Activated CD4-positive, alpha-beta T cell treated with anti-CD3 and anti-CD28 coated beads, Interleukin-2, amount 50 U/mL, for 4 hours (primary cell): ENCODE measurements at places on chromosomes 16 and 17.
A peak's percentile ranks its signal among the peaks of the same experiment; 100 is the strongest.

GRCh38 chr17:65474660-65475059 is 86.8 kb downstream of the AXIN2 start:
- DNase-seq = no peak

DNA sequence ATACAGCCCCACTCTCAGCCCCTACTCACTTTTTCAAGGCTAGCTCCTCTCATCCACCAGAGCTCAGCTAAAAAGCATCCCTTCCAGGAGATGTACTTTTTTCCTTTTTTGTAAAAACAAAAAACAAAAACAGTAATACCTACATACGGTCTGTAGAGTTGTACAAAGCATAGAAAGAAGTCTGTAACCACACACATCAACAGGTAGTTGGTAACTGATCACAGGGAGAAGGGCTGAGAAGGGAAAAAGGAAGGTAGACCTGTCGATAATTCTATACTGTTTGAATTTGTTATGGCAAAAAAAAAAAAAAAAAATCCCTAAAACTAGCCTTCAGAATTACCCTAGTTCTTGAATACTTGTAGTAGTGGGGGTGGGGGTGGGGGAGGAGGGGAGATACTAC is 874 bp downstream of the SLC25A19 start:
- DNase-seq = no peak

DNA sequence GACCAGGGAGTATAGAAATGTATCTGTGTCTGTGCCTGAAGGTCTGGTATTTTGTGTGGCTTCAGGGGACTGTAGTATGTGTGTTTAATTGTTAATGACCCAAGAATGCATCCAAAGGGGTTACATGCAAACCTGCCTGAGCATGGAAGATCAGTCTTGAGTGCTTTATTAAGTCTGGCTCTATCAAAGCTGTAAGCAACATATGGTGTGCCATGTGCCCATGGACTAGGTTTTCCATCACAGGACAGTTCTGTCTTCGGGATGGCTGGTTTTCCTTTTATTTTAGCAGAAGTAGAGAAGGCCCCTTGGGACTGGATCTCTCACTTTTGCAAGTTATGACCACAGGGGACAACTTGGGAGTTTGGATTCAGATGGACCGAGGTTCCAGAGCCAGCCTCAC is 18.2 kb downstream of the RBFOX1 start:
- DNase-seq = no peak

DNA sequence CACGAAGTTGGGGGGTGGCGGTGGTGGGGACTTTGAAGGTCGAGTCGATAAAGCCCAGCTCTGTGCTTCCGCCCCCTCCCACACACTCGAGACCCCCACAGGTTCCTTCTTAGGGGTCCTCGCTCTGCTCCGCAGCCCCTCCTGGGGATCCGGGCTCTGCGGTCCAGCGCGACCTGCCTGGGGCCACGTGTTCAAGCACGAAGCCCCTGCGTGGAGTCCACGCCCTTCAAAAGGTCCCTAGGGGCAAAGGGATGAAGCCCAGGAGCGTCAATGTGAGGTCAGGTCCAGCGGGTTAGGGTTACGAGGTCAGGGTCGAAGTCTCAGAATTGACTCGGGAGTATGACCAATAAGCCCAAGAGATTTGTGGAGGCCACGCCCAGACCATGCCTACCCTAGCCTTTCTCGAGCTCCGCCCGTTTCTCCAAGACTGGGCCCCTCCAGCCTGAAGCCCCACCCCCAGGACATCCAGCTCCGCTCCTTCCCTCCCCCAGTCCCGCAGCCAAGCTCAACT is 786 bp upstream of the CACNA1G start:
- DNase-seq = no peak

DNA sequence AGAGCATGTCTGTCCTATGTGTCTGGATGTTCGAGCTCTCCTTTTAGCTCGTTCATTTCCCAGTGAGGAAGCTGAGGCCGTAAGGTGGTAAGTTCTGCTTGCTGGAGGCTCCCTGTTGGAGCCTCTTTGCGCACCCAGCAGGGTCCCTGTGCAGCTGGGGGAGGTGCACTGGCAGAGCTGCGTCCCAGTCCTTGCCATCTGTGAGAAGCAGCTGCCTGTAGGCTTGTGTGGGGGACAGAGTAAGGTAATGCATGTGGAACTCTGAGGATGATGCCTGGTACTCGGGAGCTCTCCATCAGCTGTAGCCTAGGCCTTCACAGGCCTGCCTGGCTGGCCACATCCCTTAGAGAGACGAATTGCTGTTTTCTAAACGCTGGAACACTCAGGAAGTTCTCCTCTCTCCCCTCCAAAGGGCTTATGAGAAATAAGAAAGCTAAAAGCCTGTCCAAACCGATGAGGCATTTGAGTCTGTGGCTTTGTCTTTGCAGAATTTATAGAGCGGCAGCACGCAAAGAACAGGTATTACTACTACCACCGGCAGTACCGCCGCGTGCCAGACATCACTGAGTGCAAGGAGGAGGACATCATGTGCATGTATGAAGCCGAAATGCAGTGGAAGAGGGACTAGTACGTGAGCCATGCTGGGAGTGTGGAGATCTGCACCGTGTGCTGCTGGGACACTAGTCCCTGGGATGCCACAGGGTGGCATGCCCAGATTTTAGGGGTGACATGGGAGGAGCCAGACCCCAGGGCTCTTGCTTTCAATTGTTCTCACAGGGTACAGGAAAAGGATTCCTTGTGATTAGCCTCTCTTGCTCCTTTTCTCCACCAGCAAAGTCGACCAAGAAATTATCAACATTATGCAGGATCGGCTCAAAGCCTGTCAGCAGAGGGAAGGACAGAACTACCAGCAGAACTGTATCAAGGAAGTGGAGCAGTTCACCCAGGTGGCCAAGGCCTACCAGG is 1.6 kb downstream of the NDUFB10 start:
- DNase-seq = no peak

DNA sequence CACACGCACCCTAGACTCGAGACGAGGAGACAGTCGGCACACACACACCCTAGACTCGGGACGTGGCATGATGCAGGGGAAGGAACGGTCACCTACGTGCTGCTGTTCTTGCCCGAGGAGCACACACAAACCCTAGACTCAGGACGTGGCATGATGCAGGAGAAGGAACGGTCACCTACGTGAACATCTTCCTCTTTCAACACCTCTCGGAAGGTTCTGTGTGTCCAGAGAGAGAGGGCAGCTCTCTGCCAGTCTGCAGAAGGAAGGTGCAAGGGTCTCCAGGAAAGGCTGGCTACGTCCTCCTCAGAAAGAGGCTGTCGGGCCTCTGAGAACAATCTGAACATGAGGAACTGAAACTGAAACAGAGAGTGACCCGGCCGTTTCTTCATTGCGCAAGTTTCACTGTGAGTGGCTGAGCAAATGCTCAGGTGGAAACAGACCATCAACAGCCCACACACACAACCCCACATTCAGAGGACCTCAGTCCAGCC is 43.4 kb downstream of the ZNF276 start:
- no peak for DNase-seq

DNA sequence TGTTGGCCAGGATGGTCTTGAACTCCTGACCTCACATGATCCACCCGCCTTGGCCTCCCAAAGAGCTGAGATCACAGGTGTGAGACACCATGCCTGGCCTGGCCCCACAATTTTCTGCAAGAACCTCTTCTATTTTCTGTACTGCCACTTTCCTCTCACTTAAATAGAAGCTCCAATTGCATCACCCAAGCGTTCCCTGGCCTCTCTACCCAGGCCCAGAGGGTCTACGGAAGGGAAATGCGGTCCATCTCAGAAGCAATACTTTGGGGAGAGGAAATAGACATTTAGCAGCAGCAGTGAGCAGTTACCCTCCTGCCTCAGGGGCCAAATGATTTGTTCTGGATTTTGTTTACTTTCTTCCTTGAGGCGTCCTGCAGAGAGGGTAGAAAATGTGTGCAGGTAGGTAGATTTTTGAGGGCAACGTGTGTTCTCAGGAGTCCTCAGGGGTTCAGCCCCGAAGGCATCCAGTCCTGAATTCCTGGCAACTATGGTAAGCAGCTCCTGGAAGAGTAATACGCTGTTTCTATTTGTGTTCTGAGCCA is 11.0 kb downstream of the SLC6A4 start:
- DNase-seq = no peak

DNA sequence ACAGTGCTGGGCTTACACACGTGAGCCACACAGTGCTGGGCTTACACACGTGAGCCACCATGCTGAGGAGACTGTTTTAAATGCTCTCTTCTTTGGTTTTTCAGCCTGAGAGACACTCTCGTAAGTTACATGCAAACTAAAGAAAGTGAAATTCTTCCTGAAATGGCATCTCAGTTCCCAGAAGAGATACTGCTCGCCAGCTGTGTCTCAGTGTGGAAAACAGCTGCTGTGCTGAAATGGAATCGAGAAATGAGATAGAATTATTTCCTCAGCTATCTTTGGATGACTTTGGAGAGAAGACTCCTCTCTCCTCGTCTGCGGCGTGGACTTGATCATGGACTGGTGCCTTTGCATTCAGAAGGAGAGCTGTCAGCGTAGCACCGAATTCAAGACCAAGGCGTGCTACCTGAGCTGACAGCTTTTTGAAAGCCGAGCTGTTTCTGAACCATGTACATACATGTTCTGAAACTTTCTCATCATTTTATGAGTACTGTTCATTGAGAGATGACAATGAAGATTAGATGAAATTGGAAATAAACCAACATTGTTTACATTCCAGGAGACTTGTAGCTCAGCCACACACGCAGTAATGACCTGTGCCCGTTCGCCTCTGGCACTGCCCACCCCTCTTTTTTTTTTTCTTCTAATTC is 21.6 kb upstream of the ENDOV start:
- DNase-seq = no peak

DNA sequence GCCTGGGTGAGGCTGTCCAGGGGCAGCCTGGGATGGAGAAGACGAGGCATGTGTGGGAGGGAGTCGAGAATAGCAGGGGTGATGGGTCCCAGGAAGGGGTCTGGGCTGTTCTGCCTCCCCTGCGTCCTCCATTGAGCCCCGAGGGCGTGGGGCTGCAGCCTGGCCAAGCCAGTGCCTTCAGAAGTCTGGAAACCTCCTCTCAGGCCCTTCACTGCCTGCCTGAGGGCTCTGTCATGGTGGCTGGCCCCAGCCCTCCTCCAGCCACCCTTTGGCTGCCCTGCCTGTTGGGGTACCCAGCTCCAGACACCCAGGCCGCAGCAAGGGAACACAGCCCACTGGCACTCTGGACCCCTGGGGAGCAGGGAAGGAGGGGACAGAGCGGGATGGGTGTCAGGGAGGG is 27.6 kb downstream of the ENGASE start:
- DNase-seq = no peak

DNA sequence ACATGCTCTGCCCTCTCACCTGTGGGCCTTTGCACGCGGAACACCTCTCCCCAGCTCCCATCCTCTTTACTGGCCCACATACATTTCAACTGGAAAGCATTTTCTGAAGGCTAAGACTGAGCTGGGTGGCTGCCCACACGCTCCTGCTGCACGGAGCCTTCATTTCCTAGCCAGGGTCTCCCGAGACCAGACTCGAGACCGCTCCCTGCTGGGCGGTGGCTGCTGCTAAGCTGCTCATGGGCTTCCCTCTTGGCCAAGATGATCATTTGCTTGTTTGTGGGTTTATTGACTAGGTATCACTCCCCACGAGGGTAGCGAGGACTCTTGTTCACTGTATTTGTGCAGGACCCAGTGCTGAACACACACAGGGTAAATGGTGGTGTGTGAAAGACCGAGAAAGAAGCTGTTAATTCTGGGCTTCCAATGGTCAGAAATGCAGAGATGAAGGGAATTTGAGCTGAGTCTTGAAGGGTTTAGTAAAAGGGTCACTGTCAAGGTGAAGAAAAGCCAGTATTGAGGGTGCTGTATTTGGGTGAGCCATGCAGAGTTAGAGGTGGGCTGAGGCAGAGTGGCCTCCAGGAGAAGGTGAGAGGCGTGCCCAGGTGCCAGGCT is 907 bp downstream of the TRAPPC2L start:
- DNase-seq = peak; percentile 76

- DNase-seq = no peak
Observed at GRCh38 chr17:62701706-62702085, 74.2 kb downstream of the MRC2 start.

- no peak for DNase-seq
Observed at GRCh38 chr16:69201291-69201690, 14.3 kb downstream of the SNTB2 start.

DNA sequence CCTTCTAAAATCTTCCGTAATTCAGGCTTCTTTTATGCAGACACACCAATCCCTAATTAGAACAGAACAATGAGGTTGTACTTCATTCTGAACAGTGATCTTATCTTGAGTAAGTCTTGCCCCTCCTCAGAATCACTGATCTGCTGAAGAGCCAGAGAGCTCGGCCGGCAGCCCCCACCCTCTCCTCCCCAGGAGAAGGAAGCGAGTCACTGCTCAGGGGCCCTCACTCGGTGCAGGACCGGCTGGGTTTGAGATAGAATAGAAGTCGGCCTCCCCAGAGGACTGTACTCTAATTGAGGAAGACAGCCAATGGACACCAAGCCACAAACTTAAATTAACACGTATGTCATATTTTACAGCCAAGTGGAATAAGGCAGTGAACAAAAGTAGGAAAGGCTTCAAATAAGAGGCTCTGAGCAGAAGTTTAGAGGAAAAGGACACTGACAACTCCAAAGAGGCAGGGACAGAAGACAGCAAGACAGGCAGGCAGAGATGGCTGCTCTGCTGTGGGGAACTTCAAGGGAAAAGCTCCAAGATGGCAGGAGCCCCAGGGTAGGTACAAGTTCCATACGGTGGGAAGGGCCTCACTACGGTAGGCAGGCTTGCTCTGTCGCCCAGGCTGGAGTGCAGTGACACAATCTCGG is 18.6 kb downstream of the CREBBP start:
- no peak for DNase-seq

- no peak for DNase-seq
Observed at GRCh38 chr16:4790871-4791270, 2.7 kb upstream of the SEPTIN12 start.

DNA sequence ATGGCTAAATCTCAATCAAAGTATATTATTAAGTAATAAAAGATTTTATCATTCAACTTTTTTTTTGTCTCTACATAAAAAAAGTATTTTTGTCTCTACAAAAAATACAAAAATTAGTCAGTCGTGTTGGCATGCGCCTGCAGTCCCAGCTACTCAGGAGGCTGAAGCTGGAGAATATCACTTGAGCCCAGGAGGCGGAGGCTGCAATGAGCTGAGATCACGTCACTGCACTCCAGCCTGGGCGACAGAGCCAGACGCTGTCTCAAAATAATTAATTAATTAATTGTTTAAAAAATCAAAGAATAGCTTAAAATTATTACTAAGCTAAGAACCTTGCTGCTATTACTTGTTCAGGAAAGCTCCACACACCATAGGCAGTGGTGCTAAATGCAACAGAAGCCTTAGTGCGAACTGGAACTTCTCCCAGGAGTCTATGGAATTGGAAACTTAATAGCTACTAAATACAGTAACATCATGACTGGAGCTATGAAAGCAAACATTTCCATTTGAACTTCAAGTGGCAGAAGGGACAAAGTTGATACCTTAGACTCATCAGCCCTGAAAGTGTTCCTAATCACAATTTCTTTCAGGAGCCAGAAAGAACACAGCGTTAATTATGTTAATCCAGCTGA is 22.6 kb downstream of the ADCY9 start:
- DNase-seq = no peak

DNA sequence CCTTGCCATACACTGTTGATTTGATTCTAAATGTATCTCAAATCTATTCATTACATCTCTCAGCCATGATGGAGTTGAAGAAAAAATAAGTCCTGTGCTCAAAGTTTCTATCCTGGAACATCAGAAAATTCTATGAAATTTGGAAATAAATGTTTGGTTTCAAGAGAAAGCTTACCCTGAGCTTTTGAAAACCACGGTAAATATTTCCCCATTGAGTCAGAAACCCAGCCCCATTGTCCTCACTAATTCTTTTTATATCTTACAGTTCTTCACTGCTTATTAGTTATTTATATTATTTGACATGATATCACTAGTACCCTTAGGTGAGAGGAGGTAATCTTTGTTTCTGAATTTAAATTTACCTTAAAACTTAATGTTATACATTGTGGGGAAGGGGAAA is 128.5 kb downstream of the MRTFB start:
- no peak for DNase-seq

- no peak for DNase-seq
Observed at GRCh38 chr17:13640551-13640950, 38.8 kb upstream of the HS3ST3A1 start.
